Smooth muscle cell of the umbilical artery (primary cell): ENCODE measurements at places on chromosomes 6 and 20. TPM values are rescaled to one million over a fixed set of nuclear protein-coding genes. Genes with fewer than 3 reads are reported as not detected.

The ADAT2 gene
- total RNA-seq = 4.2 and 6.2 TPM in 2 replicates

The RBPJL gene
- total RNA-seq = not detected in 2 replicates

The PAK5 gene
- not detected in 2 replicates for total RNA-seq

The PRKN gene
- total RNA-seq = 0.30 and 0.92 TPM in 2 replicates

The PIM1 gene
- 7.6 and 21.7 TPM in 2 replicates for total RNA-seq

The GHRH gene
- total RNA-seq = not detected in 2 replicates

The MMUT gene
- total RNA-seq = 17.8 and 28.7 TPM in 2 replicates

The KCNB1 gene
- total RNA-seq = not detected in 2 replicates

The OR2H1 gene
- total RNA-seq = not detected in 2 replicates

The RHAG gene
- total RNA-seq = not detected in 2 replicates

The ADGB gene
- total RNA-seq = under 0.01 TPM in 1 of 2 replicates, not detected in the other

The DSP gene
- total RNA-seq = 9.2 and 25.1 TPM in 2 replicates

The BHLHE23 gene
- total RNA-seq = not detected in 2 replicates

The RNF182 gene
- 0.30 and 1.8 TPM in 2 replicates for total RNA-seq

The SLC17A1 gene
- total RNA-seq = not detected in 2 replicates

The ZBTB12 gene
- 3.6 and 4.7 TPM in 2 replicates for total RNA-seq

The F13A1 gene
- total RNA-seq = not detected in 2 replicates

The UBE2C gene
- total RNA-seq = 2.1 and 11.3 TPM in 2 replicates

The FAM83B gene
- total RNA-seq = 0.09 TPM in 1 of 2 replicates, not detected in the other
